Colonic mucosa (tissue), 4 donors: ENCODE measurements at places on chromosomes 13 and 19.

GRCh38 chr19:10430505-10431253 lies 10.3 kb downstream of the PDE4A start:
- DNase-seq: peak; percentile 68

GRCh38 chr13:66071608-66072007 lies 1158.5 kb downstream of the PCDH9 start:
- no peak for DNase-seq

DNA sequence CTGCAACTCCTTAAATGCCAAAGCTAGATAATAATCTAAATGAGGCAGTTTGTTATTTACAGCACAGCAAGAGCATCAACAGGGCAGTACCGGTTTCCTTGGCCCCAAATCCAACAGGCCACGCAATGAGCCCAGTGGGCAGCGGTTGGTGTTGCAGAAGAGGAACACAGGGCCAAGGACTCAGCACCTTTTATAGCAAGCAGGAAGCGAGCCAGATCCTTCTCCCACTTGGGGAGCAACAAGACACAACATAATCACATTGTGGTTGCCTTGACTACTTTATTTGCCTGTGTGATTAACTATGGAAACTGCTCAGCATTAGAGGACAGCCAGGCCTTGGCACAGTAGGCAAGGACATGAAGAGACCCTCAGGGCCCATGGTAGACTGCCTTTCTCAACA lies 67.1 kb upstream of the HTR2A start:
- no peak for DNase-seq

- no peak for DNase-seq
These were observed 1534.0 kb upstream of the SPRY2 start for GRCh38 chr13:81874681-81875661.

- no peak for DNase-seq
These were observed 45.3 kb downstream of the LRCH1 start for GRCh38 chr13:46598140-46598819.

DNA sequence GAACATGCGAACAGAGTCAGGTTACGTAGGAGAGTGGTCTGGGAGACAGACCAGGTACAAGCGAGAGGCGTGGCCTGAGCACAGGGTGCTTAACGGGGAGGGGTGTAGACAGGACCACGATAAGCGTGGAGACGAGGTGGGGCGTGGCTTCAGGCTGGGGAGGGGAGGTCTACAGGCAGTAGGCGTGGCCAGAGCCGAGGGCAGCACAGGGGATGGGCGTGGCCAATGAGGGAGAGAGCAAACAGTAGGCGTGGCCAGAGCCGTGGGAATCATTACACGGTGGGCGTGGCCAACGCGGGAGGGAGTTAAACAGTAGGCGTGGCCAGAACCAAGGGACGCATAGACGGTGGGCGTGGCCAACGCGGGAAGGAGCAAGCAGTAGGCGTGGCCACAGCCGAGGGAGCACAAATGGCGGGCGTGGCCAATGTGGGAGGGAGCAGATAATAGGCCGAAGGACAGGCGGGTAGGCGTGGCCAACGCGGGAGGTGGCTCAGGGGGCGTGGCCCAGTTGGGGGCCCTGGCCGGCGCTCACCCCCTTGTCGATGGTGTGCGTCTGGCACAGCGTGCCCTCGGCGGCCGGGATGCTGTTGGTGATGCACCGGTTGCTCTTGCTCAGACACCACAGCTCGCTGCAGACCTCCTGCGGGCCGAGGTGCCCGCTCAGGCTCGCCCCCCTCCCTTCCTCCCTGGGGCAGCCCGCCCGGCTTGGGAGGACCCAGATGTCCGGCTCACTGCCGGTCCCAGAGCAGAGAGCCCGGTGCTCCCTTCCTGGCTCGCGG lies 15.2 kb upstream of the MYO1F start:
- peak; percentile 88 for DNase-seq

DNA sequence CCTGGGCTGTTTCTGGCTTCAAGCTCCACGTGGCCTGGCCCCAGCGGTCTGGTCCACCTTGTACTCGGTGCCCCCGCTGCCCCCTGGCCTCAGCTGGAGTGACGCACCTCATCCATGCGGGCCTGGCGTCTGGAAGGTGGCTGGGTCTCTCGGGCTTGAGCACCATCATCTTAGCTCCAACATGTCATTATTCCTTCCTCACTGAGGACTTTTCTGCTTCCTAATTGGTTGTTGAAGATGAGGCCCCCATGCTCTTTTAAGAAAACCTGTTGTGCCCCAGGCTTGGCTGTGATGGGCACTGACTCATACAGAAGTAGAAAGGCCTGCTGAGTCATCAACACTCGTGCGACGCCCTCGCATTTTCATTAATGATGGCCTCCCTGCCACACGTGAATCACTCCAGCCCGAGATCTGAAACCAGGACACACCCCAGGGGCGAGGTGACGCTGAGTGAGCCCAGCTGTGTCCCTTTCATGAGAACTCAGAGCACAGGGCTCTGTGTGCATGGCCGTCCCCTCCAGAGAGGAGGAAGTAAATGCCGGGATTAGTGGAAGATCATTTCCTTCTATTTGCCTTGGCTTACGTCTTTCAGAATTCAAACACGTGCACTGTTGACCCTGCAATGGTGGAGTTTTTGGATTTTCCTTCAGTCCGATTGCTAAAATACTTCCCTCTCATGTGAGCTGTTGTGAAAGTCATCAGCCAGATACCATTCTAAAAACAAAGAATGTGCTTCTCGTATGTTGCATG lies 14.0 kb upstream of the GJA3 start:
- peak; percentile 70 for DNase-seq

DNA sequence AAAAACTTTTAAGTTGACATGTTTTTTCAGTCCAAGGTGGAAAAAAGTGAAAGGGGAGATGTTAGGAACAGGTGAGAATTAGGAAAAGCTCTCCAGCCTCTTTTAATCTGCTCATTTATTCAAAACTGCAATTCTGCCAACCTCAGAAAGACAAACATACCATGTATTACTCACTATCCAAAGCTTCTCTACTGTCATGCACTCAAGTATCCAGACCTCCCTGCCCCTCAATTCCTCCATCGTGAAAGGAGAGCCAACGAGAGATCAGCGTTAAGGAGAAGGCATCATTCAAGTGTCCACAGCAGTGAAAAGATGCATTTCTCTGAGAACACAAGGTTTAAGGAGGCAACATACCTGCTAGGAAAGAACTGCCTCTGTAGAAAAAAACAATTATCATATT lies 24.5 kb downstream of the DIAPH3 start:
- DNase-seq: no peak

GRCh38 chr19:39212375-39212742 lies 8.3 kb upstream of the SYCN start:
- DNase-seq: peak; percentile 43

DNA sequence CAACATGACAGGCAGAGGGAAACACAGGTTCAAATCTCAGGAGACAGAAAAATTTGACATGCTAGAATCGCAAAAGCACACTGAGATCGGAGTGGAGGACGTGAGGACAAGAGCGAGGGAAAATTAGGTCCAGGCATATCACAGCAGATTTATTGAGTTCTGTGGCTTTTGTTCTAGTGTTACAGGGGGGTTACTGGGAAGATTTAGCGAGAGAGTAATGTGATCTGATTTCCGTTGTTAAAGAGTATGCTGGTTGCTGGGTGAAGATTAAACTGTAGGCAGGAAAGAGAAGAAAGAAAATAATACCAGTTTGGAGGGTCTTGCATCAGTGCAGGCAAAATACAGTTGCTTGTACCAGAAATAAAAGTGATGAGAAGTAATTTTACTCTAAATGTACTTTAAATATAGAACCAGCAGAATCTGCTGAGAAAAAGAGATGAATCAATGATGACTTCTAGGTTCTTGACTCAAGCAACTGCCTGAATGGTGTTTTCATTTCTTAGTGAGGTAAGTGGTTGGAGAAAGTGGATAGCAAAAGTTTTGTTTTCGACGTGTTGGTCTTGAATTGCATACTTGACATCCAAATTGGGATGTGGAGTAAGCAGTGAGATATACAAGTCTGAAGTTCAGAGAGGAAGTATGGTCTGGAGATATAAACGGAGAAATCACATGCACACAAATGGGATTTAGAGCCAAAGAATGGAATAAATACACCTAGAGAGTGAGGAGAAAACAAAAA lies 35.7 kb downstream of the UFM1 start:
- no peak for DNase-seq

DNA sequence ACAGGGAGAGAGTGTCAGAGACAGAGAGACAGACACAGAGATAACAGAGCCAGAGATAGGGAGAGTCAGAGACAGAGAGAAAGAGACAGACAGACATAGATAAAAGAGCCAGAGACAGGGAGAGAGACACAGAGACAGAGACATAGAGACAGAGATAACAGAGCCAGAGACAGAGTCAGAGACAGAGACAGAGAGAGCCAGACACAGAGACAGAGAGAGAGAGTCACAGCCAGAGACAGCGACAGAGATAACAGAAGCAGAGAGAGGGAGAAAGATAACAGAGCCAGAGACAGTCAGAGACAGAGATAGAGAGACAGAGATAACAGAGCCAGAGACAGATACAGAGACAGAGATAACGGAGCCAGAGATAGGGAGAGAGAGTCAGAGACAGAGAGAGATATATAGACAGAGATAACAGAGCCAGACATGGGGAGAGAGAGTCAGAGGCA lies 865 bp upstream of the TNFSF9 start:
- DNase-seq: no peak

DNA sequence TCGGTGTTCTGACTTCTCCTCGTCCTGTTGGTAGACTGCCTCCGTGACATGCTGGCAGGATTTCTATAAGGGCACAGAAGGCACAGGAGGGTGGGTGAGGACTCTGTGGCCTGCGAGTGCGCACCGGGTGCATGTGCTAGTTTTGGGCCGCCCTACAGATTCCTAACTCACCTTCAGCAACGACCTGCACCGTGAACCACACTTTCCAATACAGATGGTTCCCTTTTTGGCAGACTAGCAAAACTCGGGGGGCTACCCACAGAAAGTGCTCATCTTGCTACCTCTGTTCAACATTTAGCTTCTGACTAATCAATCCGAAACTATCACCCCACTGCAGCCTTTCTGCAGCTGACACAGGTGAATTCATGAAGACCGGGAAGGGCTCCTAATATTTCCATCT lies 14.1 kb upstream of the AMER2 start:
- DNase-seq: no peak

DNA sequence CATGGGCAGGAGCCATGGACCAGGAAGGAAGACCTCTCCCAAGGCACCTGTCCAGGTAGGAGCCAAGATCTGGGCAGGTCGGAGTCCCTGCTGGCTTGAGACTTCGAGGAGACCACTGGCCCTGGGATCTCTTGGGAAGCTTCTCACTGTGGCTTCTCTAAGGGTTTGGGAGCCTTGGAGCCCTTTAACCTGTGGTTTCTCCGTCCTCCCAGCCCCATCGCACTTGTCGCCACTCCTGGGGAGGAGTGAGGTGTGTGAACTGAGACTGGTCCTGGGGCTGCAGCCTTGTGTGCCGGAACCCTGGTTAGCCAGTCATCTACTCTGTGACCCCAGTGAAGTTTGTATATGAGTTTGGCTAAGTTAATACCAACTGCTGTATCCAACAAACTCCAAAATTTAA lies 8.2 kb downstream of the ZNF805 start:
- DNase-seq: no peak

- DNase-seq: no peak
These were observed 339.1 kb upstream of the SLC10A2 start for GRCh38 chr13:103405297-103405696.

GRCh38 chr13:43089912-43090498 lies 66.6 kb downstream of the DNAJC15 start:
- DNase-seq: no peak

DNA sequence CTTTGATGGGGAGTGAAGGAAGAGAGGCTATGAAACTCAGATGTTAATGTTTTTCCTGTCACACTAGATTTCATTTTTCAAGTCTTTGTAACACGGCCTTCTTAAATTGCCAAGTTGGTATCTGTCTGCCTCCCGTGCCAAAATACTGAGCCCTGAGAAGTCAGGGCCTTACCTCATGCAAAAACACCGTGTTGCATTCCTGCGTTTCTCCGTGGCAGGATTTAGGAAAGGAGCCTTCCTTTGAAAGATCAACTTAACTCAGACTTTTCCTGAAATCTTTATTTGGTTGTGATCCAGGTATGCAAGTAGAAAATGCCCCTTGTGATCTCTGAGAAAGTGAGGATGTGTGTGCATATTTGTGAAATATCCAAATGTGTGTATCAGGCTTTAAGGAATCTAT lies 1291.0 kb upstream of the SLC10A2 start:
- no peak for DNase-seq

GRCh38 chr13:38090913-38091312 lies 221.3 kb upstream of the TRPC4 start:
- DNase-seq: no peak

- DNase-seq: no peak
These were observed 13.8 kb downstream of the SIPA1L3 start for GRCh38 chr19:37920591-37921450.

GRCh38 chr19:13932149-13932637 lies 6.0 kb downstream of the PODNL1 start:
- no peak for DNase-seq

DNA sequence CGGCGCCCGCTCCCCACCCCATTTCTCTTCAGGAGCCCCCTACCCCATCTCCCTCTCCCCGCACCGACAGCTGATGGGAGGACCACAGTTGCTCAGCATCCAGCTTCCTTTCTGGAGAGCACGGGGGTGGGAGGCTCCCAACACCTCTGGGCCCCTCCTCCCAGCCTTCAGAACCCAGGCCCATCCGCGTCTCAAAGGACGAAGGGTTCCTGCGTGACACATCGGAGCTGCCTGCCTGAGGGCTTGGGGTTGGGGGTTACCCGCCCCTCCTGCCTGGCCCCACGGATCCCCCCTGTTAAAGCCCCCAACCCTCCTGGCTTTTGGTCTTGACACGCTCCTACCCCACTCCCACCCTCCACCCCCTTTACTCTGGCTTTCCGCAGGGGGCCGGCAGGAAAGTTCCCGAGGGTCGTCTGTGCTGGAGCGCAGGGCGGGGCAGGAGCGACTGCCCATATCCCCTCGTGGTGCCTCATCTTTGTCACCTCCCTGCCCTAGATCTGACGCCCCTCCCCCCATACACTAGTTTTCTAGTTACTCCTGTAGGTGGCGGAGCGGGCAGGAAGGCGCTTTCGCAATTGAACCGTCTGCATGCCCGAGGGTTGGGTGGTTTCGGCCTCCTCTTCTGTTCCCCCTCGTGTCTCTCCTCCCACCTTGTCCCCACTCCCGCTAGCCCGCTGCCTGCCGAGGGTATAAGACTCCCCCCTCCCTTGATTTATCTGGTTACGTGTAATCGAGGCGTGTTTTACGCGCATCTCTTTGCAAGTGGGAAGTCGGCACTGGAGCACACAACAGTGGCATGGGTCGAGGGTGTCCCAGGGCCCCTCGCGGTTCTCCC lies 924 bp downstream of the TRAPPC5 start:
- DNase-seq: peak; percentile 88

- peak; percentile 82 for DNase-seq
These were observed 900 bp downstream of the PPP1R13L start for GRCh38 chr19:45403781-45404556.

- no peak for DNase-seq
These were observed 1.3 kb downstream of the FLT3LG start for GRCh38 chr19:49475191-49475917.

GRCh38 chr13:79126706-79127105 lies 279.3 kb downstream of the RBM26 start:
- no peak for DNase-seq

- DNase-seq: peak; percentile 40
These were observed 1.7 kb downstream of the MYO1F start for GRCh38 chr19:8575467-8575997.
